ENCODE measurements at places on chromosomes 3 and 15.

- no peak for DNase-seq
These were observed 5.3 kb downstream of the PLA2G4F start for GRCh38 chr15:42151141-42151561.

- no peak for DNase-seq
These were observed 449.0 kb downstream of the FOXP1 start for GRCh38 chr3:71134521-71134920.

GRCh38 chr3:173993299-173993698 lies 595.8 kb downstream of the NLGN1 start:
- no peak for DNase-seq

- DNase-seq: no peak
These were observed 42.9 kb downstream of the MUC4 start for GRCh38 chr3:195768831-195769303.

- DNase-seq: no peak
These were observed 20.7 kb upstream of the SSR3 start for GRCh38 chr3:156575641-156576040.

DNA sequence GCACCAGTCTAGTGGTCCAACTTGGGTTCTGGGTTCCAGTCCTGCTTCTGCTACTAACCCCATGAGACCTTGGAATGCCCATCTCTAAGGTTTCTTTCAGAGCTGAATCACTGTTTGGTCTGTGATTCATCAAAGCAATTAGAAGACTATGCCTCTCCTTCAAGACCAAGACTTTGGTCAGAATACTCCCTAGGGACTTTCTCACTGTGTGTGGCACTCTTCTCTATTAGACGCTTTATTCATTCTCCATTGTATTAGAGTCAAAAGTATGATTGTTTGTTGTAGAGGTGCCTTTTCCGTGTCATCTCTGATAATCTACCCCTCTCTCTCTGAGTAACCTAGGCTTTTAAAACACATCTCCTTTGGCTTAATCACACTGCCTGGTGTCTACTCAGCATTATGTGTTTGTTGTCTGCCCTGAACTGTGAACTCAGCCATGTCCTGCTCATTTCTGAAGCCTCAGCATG lies 90.5 kb downstream of the LPP start:
- DNase-seq: no peak

DNA sequence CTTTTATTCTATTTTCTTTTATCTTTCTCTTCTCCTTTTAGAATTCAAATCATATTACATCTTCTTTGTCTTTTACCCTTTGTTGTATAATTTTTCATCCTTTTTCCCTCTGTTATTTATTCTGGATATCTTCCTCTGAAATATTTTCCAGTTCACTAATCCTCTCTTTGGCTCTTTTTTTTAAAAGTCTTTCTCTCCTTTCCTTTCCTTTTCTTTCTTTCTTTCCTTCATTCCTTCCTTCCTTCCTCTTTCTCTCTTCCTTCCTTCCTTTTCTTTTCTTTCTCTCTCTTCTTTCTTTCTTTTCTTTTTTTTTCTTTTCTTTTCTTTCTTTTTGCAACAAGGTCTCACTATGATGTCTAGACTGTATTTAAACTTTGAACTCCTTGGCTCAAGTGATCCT lies 9.3 kb downstream of the SUSD5 start:
- DNase-seq: no peak

DNA sequence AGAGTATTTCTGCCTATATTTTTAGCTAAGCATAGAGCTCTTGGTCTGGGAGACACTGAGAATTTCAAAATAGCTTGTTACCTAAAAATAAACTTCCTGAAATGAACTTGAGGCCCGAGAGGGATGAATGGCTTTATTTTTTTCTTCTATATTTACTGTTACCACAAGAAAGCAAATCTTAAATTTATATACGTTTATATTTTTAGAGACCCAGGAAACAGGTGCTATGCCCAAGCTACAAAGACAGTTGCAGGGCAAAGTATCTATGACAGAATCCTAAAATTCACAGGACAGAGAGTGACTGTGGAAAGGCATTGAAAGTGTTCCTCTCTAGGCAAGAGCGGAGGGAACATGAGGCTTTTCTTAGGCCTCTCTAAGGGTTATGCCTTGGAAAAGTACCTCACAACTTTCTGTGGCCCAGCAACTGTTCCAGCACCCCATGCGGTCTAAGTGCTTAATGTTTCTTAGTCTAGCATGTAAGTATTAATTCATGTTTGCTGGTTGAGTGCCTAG lies 36.5 kb downstream of the TGFBR2 start:
- DNase-seq: no peak

DNA sequence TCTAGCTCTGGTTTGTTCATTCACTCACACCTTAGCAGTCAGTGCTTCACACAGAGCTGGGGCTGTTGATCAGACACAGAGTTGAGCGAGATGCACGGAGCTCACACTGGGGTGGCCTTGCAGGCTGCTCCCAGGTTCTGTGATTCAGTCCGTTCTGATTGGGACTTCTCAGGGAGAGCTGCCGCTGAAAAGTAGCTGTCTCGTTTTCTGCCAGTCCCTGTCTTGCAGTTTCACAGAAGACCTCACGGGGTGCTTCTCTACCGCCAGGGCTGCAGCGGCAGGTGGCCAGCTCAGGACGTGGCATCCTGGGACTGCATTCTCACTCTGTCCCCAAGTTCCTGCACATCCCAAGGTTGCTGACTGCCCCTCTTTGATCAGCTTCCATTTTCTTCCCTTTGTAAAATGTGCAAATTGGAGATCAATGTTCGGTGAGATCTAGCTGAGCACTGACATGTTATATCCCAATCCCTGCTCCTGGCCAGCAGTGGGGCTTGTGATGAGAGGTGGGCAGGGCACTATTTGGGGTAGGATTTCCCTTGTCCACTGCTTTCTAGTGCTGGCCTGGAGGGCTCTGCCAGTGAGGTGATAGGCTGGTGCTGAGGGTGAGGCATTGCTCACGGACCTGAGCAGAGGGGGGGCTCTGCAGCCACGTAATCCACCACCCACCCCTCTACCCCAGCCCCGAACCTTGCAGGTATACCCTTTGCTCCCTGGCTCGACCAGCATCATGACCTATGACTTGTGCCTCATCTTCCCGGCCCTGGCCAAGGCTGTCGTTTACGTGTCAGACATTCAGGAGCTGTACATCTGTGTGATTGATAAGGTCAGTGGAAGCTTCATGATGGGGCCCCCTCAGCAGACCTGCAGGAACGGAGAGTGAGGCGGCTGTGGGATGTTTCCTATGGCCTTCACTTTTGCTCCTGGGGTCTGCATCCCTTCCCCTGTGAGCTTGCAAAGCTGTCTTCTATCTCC lies 5.3 kb upstream of the TXNRD3 start:
- no peak for DNase-seq

DNA sequence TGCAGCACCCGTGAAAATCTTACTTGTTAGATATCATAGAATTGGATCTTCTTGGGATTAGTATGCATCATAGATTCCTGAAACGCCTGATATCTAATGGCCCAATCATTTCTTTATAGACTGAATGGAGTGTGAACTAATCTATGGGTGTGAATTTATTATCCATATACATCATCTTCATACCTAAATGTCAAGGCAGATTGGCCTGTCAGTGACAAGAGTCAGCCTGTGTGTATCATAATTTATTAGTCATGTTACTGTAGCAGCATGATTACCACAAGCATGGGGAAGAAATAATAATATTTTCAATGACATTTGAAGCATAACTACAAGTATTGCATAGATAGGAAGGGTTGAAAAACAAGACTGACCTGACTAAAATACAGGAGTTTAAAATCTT lies 235.8 kb downstream of the RAP2B start:
- DNase-seq: no peak

DNA sequence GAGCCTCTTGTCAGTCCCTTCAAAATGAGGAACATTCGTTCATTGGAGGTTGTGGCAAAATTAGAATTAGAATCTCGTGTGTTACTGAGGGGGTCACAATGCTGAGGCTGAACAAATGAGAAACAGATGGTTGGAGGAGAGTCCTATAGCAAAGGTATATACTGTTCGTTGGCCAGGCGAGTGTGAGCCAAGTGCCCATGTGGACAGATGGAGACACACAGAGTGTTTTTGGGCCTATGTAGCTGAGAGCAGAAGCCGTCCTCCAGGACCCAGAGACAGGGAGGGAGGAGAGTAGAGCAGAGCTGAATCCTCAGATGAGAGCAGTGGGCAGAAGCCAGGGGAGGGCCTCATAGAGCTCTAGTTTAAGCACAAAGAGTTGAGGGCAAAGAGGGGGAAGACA lies 98.9 kb downstream of the NR1D2 start:
- no peak for DNase-seq

Data from cortex of kidney (tissue), 1 donor.